ENCODE measurements at places on chromosomes 16 and 17.

DNA sequence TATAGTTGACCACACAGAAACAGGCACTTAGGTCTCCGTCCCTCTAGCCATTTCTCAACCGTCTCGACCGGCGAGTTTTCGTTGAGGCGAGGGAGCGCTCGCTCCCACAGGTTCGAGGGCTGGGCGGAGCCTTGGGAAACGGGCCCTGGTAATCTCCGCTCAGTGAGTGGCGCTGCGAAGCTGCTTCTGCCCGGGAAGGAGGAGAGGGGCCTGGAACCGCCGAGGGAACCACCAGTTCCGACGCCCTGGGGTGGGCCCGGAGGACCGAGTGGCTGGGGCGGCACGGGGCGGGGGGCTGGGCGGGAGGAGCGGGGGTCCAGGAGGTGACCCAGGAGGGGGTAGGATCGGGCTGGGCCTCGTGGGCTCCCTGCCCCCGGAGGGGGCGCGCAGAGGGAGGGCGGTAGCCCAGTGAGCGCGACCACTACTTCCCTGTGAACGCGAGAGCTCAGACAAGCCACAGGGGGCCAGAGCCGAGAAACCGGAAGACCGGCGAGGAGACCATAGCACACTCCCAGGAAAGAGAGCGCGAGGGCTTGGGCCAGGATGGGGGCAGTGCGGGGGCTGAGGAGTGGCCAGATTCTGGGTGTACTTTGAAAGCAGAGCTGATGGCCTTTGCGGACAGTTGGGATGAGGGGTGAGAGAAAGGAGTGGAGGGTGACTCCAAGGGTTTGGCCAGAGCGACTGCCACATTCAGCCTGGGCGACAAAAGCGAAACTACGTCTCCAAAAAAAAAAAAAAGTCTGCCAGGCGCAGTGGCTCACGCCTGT, 29.9 kb upstream of the ARL4D start:
- DNase-seq: peak; percentile 87
- H3K4me1 ChIP-seq: peaks cover 16% of the 10 kb centered on the region
- H3K27me3 ChIP-seq: no peaks in the 10 kb centered on the region
- H3K27ac ChIP-seq: peak overlapping the region; percentile 100
- peaks cover 10% of the 10 kb centered on the region for H3K36me3 ChIP-seq

DNA sequence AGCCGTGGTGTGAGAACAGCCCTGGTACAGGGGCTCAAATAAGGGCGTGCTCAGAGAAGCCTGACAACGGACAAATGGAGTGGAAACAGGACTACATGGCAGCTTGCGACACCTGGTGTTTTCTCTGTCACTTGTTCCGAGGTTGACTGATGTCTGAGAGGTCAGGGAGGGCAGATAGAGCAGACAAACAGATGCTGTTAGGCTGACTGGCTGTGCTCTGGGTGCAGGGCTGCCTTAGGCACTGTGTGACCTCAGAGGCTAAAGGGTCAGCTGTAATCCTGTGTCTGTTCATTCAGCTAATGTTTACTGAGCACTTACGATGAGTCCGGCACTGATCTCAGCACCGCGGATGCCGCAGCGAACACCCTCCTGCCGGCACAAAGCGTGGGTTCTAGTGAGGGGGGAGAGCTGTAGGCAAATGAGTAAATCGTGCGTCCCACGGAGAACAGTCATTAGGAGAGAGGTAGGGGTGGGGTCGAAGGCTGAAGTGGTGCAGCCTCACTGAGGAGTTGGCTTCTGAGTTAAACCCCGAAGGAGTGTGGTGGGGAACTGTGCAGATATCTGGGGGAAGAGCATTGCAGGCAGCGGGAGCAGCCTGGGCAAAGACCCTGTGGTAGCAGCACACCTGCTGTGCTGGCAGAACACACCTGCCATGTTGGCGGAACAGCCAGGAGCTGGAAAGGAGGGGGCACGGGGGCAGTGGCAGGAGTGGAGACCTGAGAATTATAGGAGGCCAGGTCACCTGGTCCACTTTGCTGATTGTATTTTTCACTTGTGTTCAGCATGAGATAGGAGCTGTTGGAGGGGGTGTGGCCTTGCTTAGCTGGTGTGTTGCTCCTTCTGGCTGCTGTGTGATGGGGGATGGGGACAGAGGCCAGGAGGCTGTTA, 35.0 kb downstream of the GPT2 start:
- H3K4me3 ChIP-seq: no peak overlapping the region
- no peaks in the 10 kb centered on the region for H3K27me3 ChIP-seq
- peak overlapping the region; percentile 8 for H3K27ac ChIP-seq

GRCh38 chr17:49104511-49105074, 28.0 kb upstream of the B4GALNT2 start:
- no peak overlapping the region for H3K4me3 ChIP-seq
- no peak overlapping the region for H3K27ac ChIP-seq
- peaks cover 31% of the 10 kb centered on the region for H3K4me1 ChIP-seq

- peaks cover 6% of the 10 kb centered on the region for H3K4me1 ChIP-seq
- no peak for DNase-seq
- H3K27me3 ChIP-seq: no peaks in the 10 kb centered on the region
- no peak overlapping the region for H3K4me3 ChIP-seq
- peaks cover 11% of the 10 kb centered on the region for H3K36me3 ChIP-seq
- H3K27ac ChIP-seq: no peak overlapping the region
These were observed 10.9 kb downstream of the ABCC1 start for GRCh38 chr16:15960124-15960971.

- H3K27me3 ChIP-seq: no peaks in the 10 kb centered on the region
- peak overlapping the region; percentile 88 for H3K27ac ChIP-seq
- peaks cover 26% of the 10 kb centered on the region for H3K36me3 ChIP-seq
- peak; percentile 78 for DNase-seq
- H3K4me3 ChIP-seq: peak overlapping the region; percentile 35
These were observed 154.6 kb downstream of the CMIP start for GRCh38 chr16:81599034-81599744.

- DNase-seq: no peak
- H3K36me3 ChIP-seq: no peaks in the 10 kb centered on the region
- H3K4me3 ChIP-seq: no peak overlapping the region
- no peak overlapping the region for H3K27ac ChIP-seq
These were observed 35.6 kb downstream of the ZFHX3 start for GRCh38 chr16:73012341-73012740.

- no peaks in the 10 kb centered on the region for H3K36me3 ChIP-seq
- H3K4me3 ChIP-seq: no peak overlapping the region
- peak; percentile 65 for DNase-seq
These were observed 389.5 kb downstream of the SLC39A11 start for GRCh38 chr17:72702998-72703397.

Data from MCF 10A (cell line).